ENCODE measurements at places on chromosomes 7 and 10.

DNA sequence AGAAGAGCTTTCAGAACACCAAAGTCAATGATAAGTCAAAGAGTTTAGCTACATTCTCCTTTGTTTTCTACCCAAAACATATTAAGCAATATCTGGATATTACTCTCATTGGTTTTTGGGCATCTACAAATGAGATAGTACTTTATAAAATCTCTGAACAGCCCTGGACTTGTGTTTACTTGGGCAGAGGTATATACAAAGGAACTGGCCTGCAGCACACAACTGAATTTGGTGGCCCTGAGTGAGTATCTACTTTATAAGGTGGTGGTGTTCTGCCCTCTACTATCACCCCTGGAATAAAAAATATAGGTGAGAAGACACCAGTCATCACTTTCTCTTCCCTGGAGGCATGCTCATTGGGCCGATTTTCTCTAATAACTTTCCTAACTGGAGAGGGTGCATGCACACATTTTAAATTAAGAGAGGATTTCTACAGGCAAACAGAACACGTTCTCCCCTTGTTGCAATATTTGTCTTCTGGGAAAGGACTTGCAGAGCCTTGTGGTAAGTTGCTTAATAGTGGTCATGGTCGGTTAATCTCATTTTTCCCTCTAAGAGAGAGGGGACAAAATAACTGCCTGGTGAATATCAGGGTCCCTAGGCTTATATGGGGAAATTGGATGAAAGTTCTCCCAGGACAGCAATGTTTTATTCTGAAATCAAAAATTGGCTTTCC lies 41.1 kb downstream of the OTUD1 start:
- H3K27ac ChIP-seq: no peak overlapping the region
- H3K4me3 ChIP-seq: no peak overlapping the region
- H3K36me3 ChIP-seq: no peaks in the 10 kb centered on the region
- no peaks in the 10 kb centered on the region for H3K4me1 ChIP-seq

GRCh38 chr10:86401588-86402282 lies 35.1 kb upstream of the GRID1 start:
- H3K27me3 ChIP-seq: no peaks in the 10 kb centered on the region
- no peaks in the 10 kb centered on the region for H3K36me3 ChIP-seq
- H3K4me1 ChIP-seq: peaks cover 16% of the 10 kb centered on the region
- peak overlapping the region; percentile 88 for H3K4me3 ChIP-seq

GRCh38 chr7:127818306-127818705 lies 166.3 kb downstream of the SND1 start:
- no peak for DNase-seq
- no peak overlapping the region for H3K27ac ChIP-seq
- no peaks in the 10 kb centered on the region for H3K27me3 ChIP-seq

GRCh38 chr7:44964384-44964830 lies 14.4 kb downstream of the MYO1G start:
- peaks cover 21% of the 10 kb centered on the region for H3K36me3 ChIP-seq
- H3K4me1 ChIP-seq: peaks cover 19% of the 10 kb centered on the region
- no peaks in the 10 kb centered on the region for H3K27me3 ChIP-seq

- H3K27ac ChIP-seq: no peak overlapping the region
- no peaks in the 10 kb centered on the region for H3K27me3 ChIP-seq
- H3K4me1 ChIP-seq: peaks cover 5% of the 10 kb centered on the region
- no peaks in the 10 kb centered on the region for H3K36me3 ChIP-seq
- H3K4me3 ChIP-seq: no peak overlapping the region
Measured at GRCh38 chr10:79191951-79192676, 123.3 kb downstream of the ZMIZ1 start.

DNA sequence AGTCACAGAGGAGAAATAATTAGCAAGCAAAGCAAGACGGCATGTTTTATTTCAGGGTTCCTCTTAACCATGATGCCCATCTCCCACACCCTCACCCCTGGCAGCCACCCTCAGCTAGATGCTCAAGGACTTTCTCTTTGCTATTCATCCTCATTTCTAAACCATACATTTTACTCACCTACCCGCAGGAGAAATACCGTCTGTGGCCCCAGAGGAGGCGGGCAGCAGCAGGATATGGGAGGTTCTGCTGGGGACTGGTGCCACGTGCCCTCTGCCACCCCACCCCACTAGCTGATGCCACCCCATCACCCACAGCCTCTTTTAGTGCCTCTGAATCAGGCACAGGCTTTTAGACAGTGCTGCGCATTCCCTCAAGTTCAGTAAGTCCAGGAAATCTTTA lies 168.7 kb upstream of the ITGB1 start:
- peaks cover 73% of the 10 kb centered on the region for H3K4me1 ChIP-seq
- peak overlapping the region; percentile 27 for H3K4me3 ChIP-seq
- H3K27ac ChIP-seq: no peak overlapping the region

DNA sequence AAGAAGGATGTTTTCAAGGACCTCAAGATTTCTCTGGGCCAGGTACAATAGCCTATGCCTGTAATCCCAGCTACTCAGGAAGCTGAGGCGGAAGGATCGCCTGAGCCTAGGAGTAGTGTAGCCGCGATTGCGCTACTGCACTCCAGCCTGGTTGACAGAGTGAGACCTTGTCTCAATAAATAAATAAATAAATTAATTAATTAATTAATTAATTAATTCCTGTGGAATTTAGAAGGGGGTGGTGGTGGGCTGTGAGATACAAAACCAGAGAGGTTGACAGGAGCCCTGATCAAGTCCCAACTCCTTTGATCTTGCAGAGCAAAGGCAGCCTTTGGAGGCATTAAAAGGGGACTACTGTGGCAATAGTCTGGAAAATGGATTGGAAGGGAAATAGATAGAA lies 39.3 kb upstream of the NRF1 start:
- H3K27me3 ChIP-seq: peaks cover 22% of the 10 kb centered on the region
- no peak overlapping the region for H3K4me3 ChIP-seq
- no peak overlapping the region for H3K27ac ChIP-seq
- no peaks in the 10 kb centered on the region for H3K4me1 ChIP-seq

- no peak overlapping the region for H3K27ac ChIP-seq
- no peaks in the 10 kb centered on the region for H3K4me1 ChIP-seq
- no peak overlapping the region for H3K4me3 ChIP-seq
- DNase-seq: peak; percentile 3
- no peaks in the 10 kb centered on the region for H3K36me3 ChIP-seq
Measured at GRCh38 chr10:108204528-108205305, 1040.2 kb upstream of the SORCS1 start.

GRCh38 chr10:32210306-32211045 lies 136.5 kb downstream of the EPC1 start:
- no peak overlapping the region for H3K4me3 ChIP-seq
- DNase-seq: peak; percentile 34
- H3K27me3 ChIP-seq: peaks cover 10% of the 10 kb centered on the region
- no peak overlapping the region for H3K27ac ChIP-seq
- no peaks in the 10 kb centered on the region for H3K36me3 ChIP-seq

- no peaks in the 10 kb centered on the region for H3K27me3 ChIP-seq
- no peak for DNase-seq
- H3K36me3 ChIP-seq: no peaks in the 10 kb centered on the region
- peaks cover 3% of the 10 kb centered on the region for H3K4me1 ChIP-seq
- H3K27ac ChIP-seq: no peak overlapping the region
Measured at GRCh38 chr10:44908066-44908749, 2.9 kb upstream of the TMEM72 start.

GRCh38 chr10:55369670-55370420 lies 568.8 kb upstream of the PCDH15 start:
- H3K36me3 ChIP-seq: no peaks in the 10 kb centered on the region
- DNase-seq: no peak
- no peaks in the 10 kb centered on the region for H3K27me3 ChIP-seq
- no peaks in the 10 kb centered on the region for H3K4me1 ChIP-seq
- no peak overlapping the region for H3K4me3 ChIP-seq

DNA sequence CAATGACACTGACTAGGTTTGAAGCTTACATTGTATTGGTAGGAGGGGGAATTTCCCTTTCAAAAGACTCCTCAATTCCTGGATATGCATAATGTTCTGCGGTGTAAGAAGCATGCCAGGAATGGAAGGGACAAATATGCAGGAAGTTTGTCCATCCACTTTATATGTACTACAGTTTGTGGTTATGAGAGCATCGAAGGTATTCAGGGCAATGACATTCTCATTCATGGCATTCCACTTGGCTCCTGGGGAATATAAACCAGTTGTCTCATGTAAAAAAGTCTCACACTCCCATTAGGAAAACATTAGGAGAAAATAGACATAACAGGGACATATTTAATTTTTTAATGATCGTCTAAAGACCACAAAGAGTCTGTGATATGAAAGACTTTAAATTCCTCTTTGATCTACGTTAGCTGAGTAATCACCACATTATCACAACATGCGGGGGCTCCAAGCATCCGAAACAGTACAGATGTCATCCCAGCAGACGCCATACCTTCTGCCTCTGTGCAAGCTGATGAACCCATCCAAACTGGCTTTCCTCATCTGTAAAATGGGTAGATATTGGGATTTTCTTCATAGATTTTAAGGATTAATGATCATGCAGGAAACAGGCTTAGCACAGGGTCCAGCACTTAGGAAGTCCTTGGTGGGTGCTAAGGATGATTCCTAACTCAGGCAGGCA lies 675.3 kb downstream of the INHBA start:
- no peak overlapping the region for H3K27ac ChIP-seq
- H3K4me1 ChIP-seq: no peaks in the 10 kb centered on the region
- H3K36me3 ChIP-seq: peaks cover 1% of the 10 kb centered on the region
- H3K27me3 ChIP-seq: no peaks in the 10 kb centered on the region
- DNase-seq: no peak

DNA sequence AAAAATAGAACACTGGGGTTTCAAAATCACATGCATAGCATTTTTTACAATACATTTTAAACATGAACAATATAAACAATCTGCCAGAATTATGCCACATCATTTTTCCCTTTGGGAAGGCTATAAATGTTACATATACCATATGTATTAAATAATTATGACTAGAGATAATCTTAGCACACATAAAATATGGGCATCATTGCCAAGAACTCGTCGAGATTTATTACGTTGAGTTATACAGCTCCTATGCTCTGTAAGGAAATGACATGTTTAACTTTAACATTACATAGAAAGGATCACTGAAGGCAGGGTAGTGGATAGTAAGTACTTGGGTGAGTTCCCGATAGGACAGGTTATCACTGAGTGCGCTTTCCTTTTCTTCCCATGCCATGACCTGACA lies 267.8 kb downstream of the PARD3 start:
- H3K4me3 ChIP-seq: no peak overlapping the region
- H3K36me3 ChIP-seq: no peaks in the 10 kb centered on the region
- no peaks in the 10 kb centered on the region for H3K27me3 ChIP-seq

- DNase-seq: no peak
- H3K27ac ChIP-seq: no peak overlapping the region
- H3K36me3 ChIP-seq: no peaks in the 10 kb centered on the region
- no peak overlapping the region for H3K4me3 ChIP-seq
Measured at GRCh38 chr7:29258951-29259350, 64.4 kb downstream of the CHN2 start.

DNA sequence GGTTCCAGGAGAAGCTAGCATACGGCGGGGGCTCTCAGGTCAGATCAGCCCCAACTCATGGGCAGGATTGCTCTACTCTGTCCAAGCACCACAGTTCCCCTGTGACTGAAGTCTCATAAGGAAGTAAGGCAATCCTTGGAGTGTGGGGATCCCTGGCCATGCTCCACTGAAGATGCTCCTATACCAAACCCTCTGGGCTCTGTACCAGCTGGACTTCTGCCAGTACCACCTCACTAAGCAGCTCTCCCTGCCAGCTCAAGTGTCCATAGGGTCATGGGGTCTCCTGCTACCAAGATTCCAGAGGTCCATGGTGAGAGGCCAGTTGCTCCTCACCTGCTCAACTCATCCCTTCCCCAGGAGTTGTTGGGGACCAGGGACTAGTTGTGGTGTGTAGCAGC lies 355.7 kb upstream of the STEAP1 start:
- H3K4me3 ChIP-seq: no peak overlapping the region
- no peaks in the 10 kb centered on the region for H3K36me3 ChIP-seq
- no peak for DNase-seq
- H3K27me3 ChIP-seq: no peaks in the 10 kb centered on the region
- no peaks in the 10 kb centered on the region for H3K4me1 ChIP-seq
- H3K27ac ChIP-seq: no peak overlapping the region

DNA sequence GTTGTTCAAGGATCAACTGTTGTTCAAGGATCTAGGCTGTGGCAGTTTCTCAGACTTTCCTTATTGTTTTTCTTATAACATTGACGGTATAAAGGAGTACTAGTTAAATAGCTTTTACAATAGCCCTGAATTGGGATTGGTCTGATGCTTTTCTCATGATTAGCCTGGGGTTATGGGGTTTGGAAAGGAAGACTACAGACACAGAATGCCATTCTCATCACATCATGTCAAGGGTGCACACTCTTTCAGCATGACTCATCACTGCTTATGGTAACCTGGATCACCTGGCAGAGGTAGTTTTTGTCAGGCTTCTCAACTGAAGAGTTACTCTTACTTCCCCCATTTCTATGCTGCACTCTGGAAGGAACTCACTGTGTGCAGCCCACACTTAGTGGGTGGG lies 194.2 kb upstream of the NPSR1 start:
- H3K4me3 ChIP-seq: no peak overlapping the region
- no peaks in the 10 kb centered on the region for H3K27me3 ChIP-seq
- H3K27ac ChIP-seq: no peak overlapping the region
- H3K4me1 ChIP-seq: no peaks in the 10 kb centered on the region
- H3K36me3 ChIP-seq: peaks cover 2% of the 10 kb centered on the region

GRCh38 chr7:92661651-92662050 lies 71.5 kb upstream of the FAM133B start:
- no peak overlapping the region for H3K27ac ChIP-seq
- H3K36me3 ChIP-seq: peaks cover 10% of the 10 kb centered on the region
- H3K4me3 ChIP-seq: no peak overlapping the region
- peaks cover 27% of the 10 kb centered on the region for H3K4me1 ChIP-seq
- no peak for DNase-seq

GRCh38 chr10:114012650-114013049 lies 31.0 kb upstream of the ADRB1 start:
- peaks cover 11% of the 10 kb centered on the region for H3K27me3 ChIP-seq
- no peaks in the 10 kb centered on the region for H3K36me3 ChIP-seq
- H3K4me3 ChIP-seq: no peak overlapping the region
- H3K4me1 ChIP-seq: peaks cover under 1% of the 10 kb centered on the region
- no peak for DNase-seq

- peaks cover 29% of the 10 kb centered on the region for H3K36me3 ChIP-seq
- H3K27me3 ChIP-seq: no peaks in the 10 kb centered on the region
- H3K4me1 ChIP-seq: peaks cover 81% of the 10 kb centered on the region
- peak overlapping the region; percentile 92 for H3K27ac ChIP-seq
- no peak overlapping the region for H3K4me3 ChIP-seq
Measured at GRCh38 chr10:119520283-119520682, 22.2 kb downstream of the RGS10 start.

All from activated T-cell treated with anti-CD3 and anti-CD28 coated beads, Interleukin-2, amount 50 U/mL, for 72 hours (primary cell).